ENCODE measurements at places on chromosomes 7 and 10.

- peak; percentile 58 for DNase-seq
Measured at GRCh38 chr10:114304571-114305421, 65.7 kb downstream of the VWA2 start.

GRCh38 chr7:148060724-148061123, 529.8 kb upstream of the C7orf33 start:
- DNase-seq, result no peak

DNA sequence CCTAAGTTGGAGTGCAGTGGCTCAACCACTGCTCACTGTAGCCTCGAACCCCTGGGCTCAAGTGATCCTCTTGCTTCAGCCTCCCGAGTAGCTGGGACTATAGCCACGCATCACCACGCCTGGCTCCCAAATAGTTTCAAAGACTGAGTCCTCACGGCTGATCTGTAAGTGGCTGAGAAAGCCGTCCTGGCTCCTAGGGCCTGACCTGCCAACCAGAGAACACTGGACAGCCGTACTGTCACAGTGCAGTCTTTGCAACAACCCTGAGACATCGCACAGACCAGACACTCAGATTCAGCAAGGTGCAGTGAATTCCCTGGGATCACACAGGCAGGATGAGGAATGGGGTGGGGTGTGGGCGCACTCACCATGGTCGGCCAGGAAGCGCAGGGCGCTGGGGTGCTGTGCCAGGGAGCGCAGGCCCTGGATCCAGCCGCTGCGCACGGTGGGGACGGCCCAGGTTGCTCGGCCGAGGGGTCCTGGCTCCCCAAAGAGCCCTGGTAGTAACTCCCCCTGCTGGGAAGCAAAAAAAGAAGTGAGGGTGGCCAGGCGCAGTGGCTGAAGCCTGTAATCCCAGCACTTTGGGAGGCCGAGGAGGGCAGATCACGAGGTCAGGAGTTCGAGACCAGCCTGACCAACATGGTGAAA, 10.7 kb downstream of the BRAT1 start:
- DNase-seq, result no peak

- no peak for DNase-seq
Measured at GRCh38 chr10:34655286-34656170, 159.6 kb downstream of the PARD3 start.

DNA sequence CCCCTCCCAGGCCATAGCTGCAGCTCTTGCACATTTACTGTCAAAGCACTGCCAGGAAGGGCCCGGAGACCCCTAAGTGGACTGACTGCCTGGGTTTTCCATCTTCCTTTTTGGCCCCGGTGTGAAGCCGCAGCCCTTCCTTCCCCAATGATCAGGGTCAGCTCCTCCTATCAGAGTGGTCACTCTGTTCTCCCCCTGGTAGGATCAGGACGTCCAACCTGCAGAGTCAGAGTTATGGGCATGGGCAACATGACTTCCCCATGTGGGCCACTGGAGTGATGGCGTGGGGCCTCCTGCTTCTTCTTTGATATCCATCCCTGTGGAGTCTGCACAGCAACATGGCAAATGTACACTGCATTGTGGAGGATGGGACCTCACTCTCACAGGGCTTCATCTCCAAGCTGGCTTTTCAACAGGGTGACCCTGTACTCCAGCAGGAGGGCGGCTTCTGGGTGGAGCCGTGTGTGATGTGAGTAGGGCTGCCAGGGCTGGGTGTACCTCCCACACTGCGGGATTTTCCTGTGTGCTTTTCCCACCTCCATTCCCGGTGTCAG, 6.4 kb upstream of the RAMP3 start:
- no peak for DNase-seq

- no peak for DNase-seq
Measured at GRCh38 chr10:129703287-129704137, 236.5 kb downstream of the MGMT start.

DNA sequence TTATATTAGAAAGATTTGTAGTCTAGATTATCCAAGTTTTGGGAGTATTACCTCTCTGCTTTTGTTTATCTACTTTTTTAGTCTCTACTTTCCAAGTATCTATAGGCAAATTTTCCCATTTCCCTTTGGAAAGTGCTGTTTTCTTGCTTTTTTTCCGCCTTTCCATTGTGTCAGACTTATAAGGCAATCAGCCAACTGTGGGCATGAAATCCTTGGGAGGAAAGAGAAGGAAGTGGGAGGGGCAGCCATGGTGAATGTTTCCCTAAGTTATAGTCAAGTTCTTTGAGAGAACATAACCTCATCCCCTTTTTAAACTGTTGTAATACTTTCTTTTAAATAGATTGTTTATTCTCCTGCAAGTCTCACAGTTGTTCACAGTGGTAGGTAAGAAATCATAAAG, 52.6 kb downstream of the PTEN start:
- DNase-seq, result no peak

GRCh38 chr10:50604049-50604640, 19.6 kb downstream of the SGMS1 start:
- no peak for DNase-seq

- DNase-seq, result no peak
Measured at GRCh38 chr10:87603196-87603595, 56.5 kb upstream of the PAPSS2 start.

DNA sequence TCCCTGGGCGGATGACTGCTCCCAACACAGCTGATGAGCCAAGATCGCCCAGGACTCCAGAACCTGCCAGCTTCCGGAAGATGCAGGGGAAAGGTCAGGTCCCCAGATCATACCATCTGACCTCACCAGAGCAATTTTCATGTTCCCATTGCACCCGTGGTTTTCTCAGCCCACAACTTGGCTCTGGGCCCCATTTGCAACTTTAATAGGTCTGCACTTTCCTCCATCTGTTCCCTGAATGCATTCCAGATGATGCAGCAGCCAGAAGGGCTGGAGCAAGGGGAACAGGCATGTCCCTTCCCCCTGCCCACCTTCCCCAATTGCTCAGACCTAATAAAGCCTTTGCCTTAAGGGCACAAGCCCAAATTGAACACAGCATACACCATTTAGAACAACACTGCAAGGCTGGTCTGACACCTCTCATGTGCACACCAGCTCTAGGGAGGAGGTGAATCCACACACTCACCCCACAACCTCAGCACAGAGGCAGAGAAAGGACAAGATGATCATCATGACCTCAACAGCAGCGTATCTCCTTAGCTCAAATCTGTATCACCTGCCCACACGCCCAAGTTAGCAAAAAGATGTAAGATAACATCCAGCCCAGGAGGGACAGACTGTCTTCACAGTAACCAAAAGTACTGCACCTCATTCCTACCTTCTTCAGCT, 87.5 kb downstream of the PLXNA4 start:
- DNase-seq, result no peak

DNA sequence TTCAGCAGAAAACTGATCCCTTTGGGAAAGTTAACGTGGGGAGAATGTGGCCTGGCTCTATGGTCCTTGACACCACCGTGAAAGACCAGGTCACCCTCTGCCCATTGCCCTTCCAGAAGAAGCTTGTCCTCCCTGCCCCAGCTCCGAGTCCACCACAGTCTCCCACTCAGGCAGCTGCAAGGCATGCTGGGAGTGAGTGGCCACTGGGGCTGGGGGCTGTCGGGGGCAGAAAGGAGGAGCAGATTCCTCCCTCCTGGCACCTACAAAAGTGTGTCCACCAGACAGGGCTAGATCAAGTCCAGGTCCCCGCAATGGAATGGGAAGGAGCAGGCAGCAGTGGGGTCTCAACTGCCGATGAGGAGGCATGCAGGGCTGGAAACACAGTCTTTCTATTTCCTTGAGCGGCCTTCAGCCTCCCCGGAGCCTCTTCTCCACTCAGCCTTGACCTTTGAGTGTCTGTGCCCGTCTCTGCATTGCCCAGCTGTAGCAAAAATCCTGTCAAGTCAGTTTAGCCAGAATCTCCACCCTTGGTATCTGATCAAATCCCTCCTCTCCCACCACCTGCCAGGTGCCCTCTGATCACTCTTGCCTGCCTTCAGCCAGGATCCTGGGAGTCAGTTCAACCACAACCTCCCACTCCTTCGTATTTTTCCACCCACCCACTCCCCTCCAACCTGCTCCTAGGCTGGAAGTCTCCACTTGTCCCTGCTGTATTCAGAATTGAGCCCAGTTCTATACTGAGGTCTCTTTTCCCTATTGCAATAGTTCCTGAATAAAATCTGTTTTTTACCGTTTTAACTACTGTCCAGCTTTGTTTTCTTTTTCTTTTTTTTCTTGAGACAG, 6.9 kb upstream of the ZNF316 start:
- DNase-seq, result no peak

GRCh38 chr10:101829561-101830315, 11.5 kb upstream of the OGA start:
- DNase-seq, result peak; percentile 84

- DNase-seq, result no peak
Measured at GRCh38 chr7:102223184-102223583, 63.5 kb upstream of the SH2B2 start.

DNA sequence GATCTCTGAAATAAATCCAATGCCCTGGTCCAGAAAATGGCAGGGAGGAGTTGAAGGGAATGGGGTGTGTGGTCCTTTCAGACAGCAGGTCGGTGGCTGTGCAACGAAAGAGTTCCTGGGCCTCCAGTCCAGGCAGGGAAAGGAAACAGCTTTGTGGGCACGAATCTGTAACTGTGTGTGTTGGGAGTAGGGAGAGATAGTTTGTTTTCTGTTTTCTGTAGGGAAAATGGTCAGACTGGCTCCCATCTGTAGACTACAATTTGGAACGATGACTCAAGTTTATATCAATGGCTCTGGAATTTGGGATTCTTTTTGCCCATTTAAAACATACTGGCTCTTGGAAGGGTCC, 2.6 kb upstream of the HOXA9 start:
- no peak for DNase-seq

DNA sequence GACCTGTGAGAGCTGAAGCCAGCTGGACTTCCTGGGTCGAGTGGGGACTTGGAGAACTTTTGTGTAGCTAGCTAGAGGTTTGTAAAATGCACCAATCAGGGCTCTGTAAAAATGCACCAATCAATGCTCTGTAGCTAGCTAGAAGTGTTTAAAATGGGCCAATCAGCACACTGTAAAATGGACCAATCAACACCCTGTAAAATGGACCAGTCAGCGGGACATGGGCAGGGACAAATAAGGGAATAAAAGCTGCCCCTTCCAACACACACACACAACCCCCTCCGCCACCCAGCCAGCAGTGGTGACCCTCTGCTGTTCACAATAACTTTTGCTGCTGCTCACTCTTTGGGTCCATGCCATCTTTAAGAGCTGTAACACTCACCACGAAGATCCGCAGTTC, 7.1 kb downstream of the ZNF511 start:
- no peak for DNase-seq

- no peak for DNase-seq
Measured at GRCh38 chr10:104259999-104260774, 5.5 kb downstream of the GSTO1 start.

DNA sequence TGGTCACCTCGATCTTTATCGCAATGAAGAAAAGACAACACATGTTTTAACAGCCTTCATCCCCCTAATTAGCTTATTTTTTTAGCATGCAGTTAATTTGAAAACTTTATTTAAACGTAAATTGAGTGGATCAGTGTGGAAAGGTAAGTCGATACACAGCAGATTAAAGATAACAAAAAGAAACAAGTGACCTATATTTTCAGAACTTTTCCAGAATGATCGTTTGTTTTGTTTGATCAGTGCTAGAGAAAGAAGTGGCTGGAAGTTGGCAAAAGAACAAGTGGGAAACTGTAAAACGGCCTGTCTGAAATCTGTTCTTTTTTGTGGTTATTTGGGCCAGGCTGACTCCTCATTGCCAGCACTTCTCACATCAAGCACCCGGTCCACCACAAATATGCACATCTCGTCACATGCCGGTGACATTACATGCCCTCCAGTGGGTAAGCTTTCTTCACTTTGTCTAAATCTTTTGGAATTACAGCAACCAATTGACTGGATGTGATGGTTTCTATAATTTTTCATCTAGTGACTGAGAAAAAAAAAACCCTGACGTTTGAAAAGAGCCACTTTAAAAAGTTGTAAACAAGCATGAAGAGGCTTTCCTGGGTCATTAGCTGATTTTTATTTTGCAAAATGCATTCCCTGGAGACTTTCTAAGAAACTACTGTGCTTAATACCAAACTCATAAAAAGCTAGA, 33.2 kb downstream of the C7orf33 start:
- DNase-seq, result no peak

- DNase-seq, result no peak
Measured at GRCh38 chr7:158495786-158496185, 91.8 kb downstream of the PTPRN2 start.

DNA sequence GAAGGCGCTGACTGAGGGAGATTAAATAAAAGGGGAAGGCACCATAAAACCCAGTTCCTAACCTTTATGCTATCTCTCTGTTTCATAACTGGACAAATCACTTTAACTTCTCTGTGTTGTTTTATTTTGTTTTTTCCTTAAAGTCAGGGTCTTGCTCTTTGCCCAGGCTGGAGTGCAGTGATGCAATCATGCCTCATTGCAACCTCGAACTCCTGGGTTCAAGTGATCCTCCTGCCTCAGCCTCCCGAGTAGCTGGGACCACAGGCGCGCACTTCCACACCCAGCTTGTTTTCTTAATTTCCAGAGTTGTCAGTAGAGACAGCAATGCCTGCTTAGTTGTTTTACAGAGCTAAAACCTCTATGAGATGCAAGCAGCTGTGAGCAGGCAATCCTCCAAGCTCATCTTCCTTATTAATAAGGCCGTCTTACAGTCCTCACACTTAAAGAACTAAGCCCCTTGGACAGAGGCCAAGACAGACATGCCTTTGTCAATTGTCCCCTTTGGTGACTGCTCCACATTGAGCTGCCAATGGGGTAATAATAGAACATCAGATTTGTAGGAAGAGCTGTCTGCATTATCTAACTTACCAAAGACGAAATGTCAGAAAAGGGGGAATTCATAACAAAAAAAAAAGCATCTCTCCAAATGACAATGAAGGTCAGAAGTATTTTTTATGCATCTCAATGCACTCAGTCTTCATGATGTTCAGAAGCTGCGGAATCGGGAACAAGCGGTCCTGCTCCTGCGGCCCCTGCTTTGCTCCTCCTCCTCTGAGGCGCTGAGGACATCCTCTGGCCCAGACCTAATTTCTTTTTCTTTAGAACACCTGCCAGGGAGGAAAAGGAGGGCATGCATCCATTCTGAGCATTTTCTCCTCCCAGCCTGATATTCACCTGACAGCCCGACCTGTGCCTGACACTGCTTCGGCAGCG, 62.7 kb upstream of the RNF32 start:
- DNase-seq, result no peak

DNA sequence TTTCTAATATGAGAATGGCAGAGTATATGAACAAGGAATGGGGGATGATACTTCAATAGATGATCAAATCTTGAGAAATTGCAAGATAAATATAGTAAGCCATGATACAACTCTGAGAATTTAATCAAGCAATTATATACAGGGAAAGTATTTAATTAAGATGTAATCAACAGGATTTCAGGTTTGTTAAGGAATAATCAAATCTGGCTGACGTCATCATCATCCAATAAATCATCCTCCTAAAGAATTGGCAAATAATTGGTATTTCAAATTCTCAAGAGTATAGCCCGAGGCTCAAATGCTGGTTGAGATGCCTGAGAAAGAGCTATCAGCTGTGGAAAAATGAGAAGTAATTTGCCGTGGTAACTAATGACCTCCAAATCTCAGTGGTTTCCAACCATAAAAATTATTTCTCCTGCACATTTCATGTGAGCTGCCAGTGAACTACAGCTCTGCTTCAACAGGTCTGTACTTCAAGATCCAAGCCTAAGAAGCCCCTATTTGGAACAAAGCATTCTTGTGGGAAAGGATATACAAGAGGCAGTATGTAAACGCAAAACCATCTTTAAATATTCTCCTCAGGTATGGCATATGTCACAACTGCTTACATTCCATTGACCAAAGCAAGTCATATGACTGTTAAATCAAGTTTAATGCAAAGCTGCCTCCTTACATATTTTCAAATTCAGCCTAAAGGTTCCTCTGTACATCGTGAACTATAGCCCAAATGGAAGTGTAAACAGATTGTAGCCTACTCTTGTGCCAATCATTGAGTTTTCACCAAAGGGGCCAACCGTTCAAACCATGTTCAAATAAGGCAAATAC, 503.0 kb downstream of the KIF20B start:
- DNase-seq, result no peak

Measured in memory B cell (primary cell).